Nasal cavity respiratory epithelium epithelial cell of viscerocranial mucosa (primary cell): ENCODE measurements at places on chromosomes 2 and 18. TPM values are rescaled to one million over a fixed set of nuclear protein-coding genes. Genes with fewer than 3 reads are reported as not detected.

The DNAJC5G gene
- not detected in 2 replicates for total RNA-seq

The CROCC2 gene
- total RNA-seq = not detected in 2 replicates

The STARD6 gene
- total RNA-seq = 0.34 TPM in 1 of 2 replicates, not detected in the other

The KCNS3 gene
- 4.1 and 8.1 TPM in 2 replicates for total RNA-seq

The CCDC74B gene
- total RNA-seq = 0.34 and 1.00 TPM in 2 replicates

The TXNDC9 gene
- total RNA-seq = 63.2 and 65.2 TPM in 2 replicates

The MDH1B gene
- under 0.01 and 0.28 TPM in 2 replicates for total RNA-seq

The EN1 gene
- not detected in 2 replicates for total RNA-seq

The CYRIA gene
- 1.4 and 9.6 TPM in 2 replicates for total RNA-seq

The CABLES1 gene
- total RNA-seq = 0.34 and 1.2 TPM in 2 replicates

The AKAIN1 gene
- total RNA-seq = not detected in 2 replicates

The CXCR2 gene
- under 0.01 and 0.28 TPM in 2 replicates for total RNA-seq

The CFAP210 gene
- total RNA-seq = not detected in 2 replicates

The NCKAP5 gene
- total RNA-seq = 0.68 and 5.2 TPM in 2 replicates

The SNRNP200 gene
- 42.4 and 93.0 TPM in 2 replicates for total RNA-seq

The ABCB11 gene
- under 0.01 and 0.07 TPM in 2 replicates for total RNA-seq

The LRRC30 gene
- total RNA-seq = not detected in 2 replicates

The ROCK2 gene
- total RNA-seq = 26.7 and 33.0 TPM in 2 replicates

The AQP12B gene
- total RNA-seq = not detected in 2 replicates

The CENPO gene
- total RNA-seq = 1.4 and 2.5 TPM in 2 replicates

The COLEC12 gene
- not detected in 2 replicates for total RNA-seq

The ATG9A gene
- 33.2 and 69.6 TPM in 2 replicates for total RNA-seq

The ANO7 gene
- 0.28 TPM in 1 of 2 replicates, not detected in the other for total RNA-seq

The RAB27B gene
- total RNA-seq = 31.8 and 45.6 TPM in 2 replicates

The SH3RF3 gene
- total RNA-seq = under 0.01 and 0.57 TPM in 2 replicates

The EVA1A gene
- total RNA-seq = 5.1 and 8.7 TPM in 2 replicates

The FHL2 gene
- total RNA-seq = 60.8 and 130 TPM in 2 replicates

The KCNG2 gene
- total RNA-seq = not detected in 2 replicates

The SCYGR7 gene
- total RNA-seq = not detected in 2 replicates

The EPHA4 gene
- 2.7 and 7.6 TPM in 2 replicates for total RNA-seq

The PDE1A gene
- total RNA-seq = 0.21 and 0.34 TPM in 2 replicates

The MLPH gene
- 1.4 and 12.1 TPM in 2 replicates for total RNA-seq

The PAX8 gene
- under 0.01 and 1.1 TPM in 2 replicates for total RNA-seq

The INSIG2 gene
- 10.9 and 24.1 TPM in 2 replicates for total RNA-seq

The MERTK gene
- total RNA-seq = 1.4 and 8.7 TPM in 2 replicates

The SERPINB5 gene
- 300 and 470 TPM in 2 replicates for total RNA-seq
